Foreskin melanocyte (primary cell): ENCODE measurements at places on chromosomes 7 and 10.

- no peak for DNase-seq
These were observed 695.6 kb downstream of the PARD3 start for GRCh38 chr10:34119456-34119855.

- no peak for DNase-seq
These were observed 24.0 kb downstream of the MPP7 start for GRCh38 chr10:28278842-28279241.

DNA sequence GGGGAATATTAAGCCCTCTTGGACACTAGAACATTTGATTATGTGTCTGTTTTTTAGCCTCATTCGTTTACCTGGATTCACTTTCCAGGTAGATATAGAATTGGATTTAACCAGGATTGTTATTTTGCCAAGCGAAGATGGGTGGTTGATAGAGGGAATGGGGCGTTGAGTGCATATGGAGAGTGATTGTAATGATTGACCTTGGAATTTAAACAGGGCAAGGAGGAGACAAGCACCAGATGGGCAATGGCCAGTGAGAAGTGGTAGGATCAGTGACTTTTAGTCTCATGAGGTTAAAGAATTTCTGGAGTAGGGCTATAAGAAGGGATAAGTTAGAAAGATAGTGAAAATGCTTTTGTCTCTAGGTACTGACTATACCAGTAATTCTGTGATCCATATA is 211.2 kb upstream of the CSTF2T start:
- DNase-seq: no peak

- no peak for DNase-seq
These were observed 209.1 kb downstream of the BICC1 start for GRCh38 chr10:58721601-58722281.

DNA sequence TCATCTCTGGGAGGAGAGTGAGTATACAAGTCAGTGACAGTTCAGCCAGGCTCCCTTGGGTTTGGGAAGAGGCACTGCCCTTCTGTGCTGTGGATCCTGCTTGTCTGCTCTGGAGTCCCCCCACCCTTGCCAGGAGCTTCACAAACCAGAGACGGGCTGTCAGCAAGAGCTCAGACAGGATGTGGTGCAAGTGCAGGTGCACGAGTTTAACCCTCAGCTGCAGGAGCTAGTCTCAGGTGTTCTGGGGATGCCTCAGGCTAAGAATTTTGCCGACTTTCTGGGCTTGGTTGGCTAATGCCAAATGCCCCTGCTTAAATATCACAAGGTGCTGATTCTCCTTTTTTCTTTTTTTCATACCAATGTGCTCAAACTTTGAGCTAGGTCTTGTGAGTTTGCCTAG is 22.3 kb downstream of the ZNF783 start:
- DNase-seq: no peak

DNA sequence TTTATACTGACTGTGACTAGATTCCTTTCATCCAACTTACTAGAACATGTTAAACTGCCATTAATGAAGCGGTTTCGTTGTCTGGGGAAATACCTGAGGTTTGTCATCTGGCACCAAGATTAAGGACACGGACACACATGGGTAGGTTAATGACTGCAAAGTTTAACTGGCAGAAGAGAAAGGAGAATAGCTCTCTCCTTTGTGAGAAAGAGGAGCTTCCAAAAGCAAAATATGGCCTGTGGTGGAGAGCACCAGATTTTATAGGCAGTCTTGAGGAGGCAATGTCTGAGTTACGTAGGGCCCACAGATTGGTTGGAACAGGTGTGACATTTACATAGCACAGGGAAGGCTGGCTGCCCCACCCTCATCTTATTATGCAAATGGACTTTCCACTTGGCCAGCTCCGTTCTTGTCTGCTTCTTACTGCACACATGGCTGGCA is 1193.0 kb upstream of the CELF2 start:
- DNase-seq: no peak

- no peak for DNase-seq
These were observed 1.0 kb downstream of the PSMC2 start for GRCh38 chr7:103348452-103348851.

DNA sequence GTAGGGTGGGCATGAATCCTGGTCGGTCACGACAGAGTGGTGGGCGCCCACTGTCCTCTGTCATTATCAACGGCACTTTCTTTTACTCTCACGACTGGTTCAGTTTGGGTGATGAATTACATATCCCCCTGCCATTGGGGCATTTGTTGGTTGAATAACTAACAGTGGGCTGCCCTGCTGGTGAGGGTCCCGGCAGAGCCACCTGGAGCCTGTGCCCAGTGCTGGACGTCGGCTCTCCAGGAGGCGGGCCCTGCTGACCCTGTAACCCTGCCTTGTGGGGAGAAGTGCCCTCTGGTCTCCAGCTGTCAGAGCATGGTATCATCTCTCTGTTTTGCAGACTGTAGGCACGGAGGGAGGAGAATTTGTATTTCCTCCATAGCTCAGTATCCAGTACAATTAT is 199.1 kb downstream of the GLRX3 start:
- no peak for DNase-seq

GRCh38 chr7:111827863-111828504 is 265.7 kb upstream of the IMMP2L start:
- DNase-seq: no peak

GRCh38 chr7:17094963-17095574 is 203.4 kb upstream of the AHR start:
- peak; percentile 98 for DNase-seq

DNA sequence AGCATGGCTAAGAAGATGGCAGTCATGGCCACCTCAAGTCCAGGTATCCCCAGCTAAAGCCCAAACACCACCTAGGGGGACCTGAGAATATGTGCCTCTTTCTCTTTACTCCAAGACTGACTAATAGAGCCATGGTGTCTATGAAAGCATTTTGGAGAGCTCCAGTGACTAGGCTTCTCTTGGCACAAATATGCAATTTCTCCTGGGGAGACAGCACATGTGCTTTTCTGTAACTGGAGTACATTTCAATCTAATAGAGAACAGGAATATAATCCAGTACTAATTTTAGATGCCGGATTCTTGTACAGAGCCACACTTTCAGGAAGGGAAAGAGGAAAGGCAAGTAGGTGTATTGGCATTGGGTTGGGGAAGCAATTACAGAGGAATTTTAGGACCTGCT is 260.1 kb downstream of the BMPER start:
- no peak for DNase-seq

- DNase-seq: no peak
These were observed 9.0 kb downstream of the GTF2IRD1 start for GRCh38 chr7:74462707-74463100.

DNA sequence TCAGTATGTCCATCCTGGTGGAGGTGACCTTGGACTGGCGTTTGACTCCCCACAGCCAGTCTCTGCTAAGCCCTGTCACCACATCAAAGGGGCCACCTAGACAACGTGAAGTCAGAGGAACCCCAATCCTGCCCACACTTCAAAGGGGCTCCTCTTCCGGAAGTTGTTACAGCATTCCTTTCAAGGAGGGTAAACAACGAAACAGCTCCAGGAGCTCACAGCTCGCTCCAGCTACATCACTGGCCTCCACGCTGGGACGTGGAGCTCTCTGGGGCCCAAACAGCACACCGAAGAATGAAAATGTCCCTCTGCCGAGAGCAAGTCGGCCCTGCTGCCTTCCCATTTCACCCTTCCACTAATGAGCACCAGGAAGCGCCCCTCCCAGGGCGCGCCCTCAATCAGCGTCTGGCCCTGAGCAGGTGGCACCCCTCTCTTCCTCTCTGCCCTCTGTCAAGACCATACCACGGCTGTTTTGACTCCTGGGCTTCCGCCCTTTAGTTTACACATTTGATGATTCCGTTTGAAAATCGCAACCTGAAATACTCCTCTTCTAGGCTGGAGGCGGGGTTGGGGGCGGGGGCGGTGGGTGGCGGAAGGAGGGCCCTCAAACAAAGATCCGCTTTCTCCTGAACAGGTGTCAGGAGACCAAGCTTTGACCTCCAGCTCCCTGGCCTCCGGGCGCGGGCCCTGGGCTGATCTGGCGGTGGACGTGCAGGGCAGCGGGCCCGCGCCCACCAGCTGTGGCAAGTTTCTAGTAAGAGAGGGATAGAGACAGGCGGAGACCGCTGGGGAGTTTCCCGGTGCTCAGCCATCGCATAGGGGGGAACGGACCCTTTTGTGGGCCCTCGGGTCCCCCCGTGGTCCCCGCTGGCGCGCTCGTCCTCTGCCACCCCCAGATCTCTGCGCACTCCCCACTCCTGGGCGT is 53.1 kb upstream of the KDM7A start:
- DNase-seq: no peak

DNA sequence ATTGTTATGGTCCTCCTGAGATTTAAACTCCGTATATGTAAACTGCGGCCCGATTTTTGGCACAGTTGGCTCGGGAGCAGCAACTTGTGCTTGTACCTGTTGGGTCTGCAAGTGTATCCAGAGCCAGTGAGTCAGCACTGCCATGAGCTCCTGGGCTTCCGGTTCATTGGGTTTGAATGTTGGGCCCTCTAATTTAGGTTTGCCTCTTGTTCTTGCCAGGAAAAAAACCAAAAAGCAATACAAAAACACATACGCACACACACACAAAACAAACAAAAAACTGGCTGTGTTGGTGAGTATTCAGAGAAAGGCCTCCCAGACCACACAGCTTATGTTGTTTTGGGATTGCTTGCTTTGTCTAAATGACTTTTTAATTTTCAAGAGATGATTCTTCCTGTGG is 26.3 kb downstream of the SND1 start:
- no peak for DNase-seq
